ENCODE measurements at places on chromosomes 7 and 10.

DNA sequence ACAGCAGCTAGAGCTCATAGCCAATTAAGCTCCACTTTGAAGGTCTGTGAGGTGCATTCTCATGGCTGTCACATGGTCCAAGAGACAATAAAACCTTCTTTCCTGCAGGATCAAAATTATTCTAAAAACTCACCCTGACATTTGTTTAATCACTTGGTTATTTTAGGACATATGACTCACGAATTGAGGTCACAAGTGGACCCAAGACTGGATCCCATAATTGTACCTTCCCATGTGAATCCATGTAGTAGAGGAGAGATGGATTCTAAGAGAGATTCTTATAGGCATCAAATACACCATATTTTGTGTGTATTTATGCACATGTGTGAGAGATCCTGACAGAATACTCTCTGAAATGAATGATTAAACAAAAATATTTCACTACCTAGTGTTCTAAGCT is 18.1 kb downstream of the POLR1F start:
- no peak for DNase-seq

DNA sequence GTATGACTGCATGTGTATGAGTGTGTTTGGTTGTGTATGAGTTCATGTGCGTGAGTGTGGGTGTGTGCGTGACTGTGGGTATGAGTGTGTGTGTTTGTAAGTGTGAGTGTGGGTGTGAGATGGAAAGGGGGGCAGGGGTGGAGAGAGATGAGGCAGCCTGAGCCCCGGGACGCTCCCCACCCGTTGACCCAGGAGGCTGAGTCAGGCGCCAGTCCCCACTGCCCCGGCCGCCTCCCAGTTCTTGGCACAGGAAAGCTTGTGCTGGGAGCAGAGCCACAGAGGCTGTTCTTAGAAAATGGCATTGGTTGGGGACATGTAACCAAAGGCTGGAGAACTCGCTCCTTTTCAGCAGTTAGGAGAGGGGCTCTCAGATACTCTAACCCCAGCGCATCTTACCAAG is 27.8 kb upstream of the NUB1 start:
- no peak for DNase-seq

DNA sequence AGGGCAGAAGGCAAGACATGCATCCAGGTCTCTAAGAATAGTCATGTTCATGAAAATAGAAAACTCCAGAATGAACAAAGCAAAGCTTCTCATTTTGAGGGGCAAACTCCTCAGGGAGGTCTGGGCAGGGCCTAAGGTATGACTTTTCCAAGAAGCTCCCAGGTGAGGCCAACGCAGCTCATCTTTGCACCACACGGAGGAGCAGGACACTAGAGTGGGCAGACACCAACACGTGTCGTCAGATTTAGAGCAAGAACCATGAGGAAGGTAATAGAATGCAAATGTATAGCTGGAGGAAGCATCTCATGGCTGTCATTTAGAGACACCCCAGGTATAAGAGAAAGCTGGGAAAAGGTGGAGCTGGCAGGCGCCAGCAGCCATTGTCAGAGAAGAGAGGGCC is 95.7 kb downstream of the WDFY4 start:
- DNase-seq, result no peak

- no peak for DNase-seq
Observed at GRCh38 chr10:59674215-59674836, 35.3 kb downstream of the SLC16A9 start.

DNA sequence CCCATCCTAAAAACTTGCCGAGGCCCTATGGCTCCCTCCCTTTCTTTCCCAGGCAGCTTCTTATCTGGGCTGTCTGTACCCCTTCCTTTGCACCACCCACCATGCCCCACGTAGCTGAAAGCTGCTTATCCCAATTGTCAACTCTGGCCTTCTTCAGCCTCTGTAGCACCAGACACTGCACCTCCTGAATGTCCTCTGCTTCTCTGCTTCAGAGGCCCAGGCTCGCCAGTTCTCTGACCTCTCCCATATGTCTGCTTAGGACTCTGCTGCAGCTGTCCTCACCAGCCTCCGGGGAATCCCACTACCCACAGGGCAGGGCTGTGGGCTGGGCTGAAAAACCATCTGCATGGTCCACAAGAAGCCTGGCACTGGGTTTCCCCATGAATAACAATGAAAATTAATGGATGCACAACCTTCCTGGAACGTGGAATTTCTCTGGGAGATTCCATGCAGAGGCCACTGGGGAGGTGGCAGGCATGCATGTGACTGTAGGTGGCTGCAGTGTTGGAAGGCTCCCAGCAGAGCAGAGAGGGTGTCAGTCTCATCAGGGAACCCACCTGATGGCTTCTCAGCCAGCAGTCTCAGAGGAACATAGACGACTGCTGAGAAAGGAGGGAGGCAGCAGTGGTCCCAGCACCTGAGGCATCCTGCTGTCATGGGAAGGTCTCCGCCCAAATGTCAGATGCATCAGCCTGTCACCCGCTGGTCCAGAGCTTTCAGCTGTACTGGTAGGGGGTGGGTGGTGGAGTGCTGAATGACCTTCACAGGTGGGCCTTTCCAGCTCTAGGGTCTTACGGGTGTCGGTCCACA is 16.8 kb upstream of the SH2D4B start:
- no peak for DNase-seq

DNA sequence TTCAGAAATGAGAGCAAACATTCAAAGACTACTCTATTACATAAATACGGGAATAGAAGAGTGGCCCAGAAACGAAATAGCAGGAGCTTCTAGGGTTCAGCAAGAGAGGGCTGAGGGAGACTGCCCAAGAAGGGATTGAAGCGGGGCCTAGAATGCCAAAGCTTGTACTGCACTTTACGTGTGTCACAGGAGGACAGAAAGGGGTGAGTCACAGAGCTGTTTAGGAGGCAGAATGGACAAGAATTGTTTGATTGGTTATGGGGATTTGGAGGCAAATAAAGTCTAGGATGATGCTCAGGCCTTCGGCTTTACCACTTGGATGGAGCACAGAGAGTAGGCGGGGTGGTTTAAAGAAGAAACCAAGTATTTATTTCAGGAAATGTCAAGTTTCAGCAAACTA is 11.3 kb upstream of the FXYD4 start:
- DNase-seq, result no peak
